Uterine smooth muscle cell (primary cell): ENCODE measurements at places on chromosomes 16 and 17. TPM values are rescaled to one million over a fixed set of nuclear protein-coding genes. Genes with fewer than 3 reads are reported as not detected.

Gene AARSD1
- 25.2 and 25.3 TPM in 2 replicates for total RNA-seq

Gene SYT17
- under 0.01 and 0.12 TPM in 2 replicates for total RNA-seq

Gene FOXJ1
- under 0.01 TPM in 2 replicates for total RNA-seq

Gene TEX19
- 0.12 TPM in 1 of 2 replicates, not detected in the other for total RNA-seq

Gene FBXW10
- under 0.01 and 0.12 TPM in 2 replicates for total RNA-seq

Gene PRR35
- total RNA-seq, result 0.11 TPM in 1 of 2 replicates, not detected in the other

Gene SLC16A11
- total RNA-seq, result 0.11 and 0.12 TPM in 2 replicates
